ENCODE measurements at places on chromosomes 5 and 9. TPM values are rescaled to one million over a fixed set of nuclear protein-coding genes. Genes with fewer than 3 reads are reported as not detected.

DNA sequence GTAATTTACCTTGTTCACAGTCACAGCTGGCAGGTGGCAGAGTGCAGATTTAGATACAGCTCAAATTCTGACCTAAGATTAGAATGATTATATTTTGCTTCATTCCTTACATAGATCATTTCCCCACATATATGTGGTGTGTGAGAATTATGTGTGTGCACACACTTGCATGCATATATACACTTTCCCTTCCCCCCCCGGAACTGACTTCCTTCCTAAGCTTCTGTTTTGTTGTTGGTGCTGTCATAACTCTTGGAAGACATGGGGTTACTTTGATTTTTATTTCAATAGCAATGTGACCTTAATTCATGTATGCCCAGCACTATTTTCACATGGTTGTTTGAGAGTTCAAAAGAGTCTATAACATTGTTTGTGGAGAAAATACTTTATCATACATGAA lies 112.8 kb downstream of the CMYA5 start:
- no peak overlapping the region for H3K4me3 ChIP-seq
- no peaks in the 10 kb centered on the region for H3K36me3 ChIP-seq
- H3K4me1 ChIP-seq = no peaks in the 10 kb centered on the region

DNA sequence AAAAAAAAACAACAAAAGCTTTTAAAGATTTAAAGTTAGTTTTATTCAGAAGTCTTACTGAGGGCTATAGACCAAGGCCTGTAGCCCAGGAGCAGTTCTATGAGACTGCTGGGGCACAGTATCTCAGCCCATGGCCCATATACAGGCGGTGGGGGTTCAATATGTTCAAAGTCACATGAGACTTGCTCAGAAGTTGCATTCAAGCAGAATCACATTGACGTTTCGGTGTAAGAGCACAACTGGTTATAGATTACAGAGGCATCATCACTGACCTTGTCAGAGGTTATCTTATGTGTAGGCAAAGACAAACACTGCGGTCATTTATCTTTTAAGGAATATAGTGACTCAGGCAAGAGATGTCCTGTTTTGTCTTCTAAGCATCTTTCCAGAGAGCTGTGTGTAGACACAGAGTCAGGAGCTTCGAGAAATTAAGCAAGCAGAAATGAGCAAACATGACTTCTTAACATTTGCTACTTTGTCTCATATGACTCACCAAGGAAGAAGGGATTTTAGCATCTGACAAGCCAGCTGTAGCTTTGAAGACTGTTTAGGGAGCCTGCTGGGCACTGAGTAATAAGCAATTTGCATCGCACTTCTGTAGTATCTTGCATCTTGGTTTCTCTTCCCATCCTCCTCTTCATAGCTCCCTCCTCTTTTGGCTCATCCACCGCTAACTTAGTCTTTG lies 12.9 kb upstream of the F2RL1 start:
- H3K4me3 ChIP-seq = no peak overlapping the region
- peak; percentile 62 for DNase-seq
- H3K27ac ChIP-seq = peak overlapping the region; percentile 26
- peaks cover 46% of the 10 kb centered on the region for H3K4me1 ChIP-seq
- H3K36me3 ChIP-seq = no peaks in the 10 kb centered on the region

- no peaks in the 10 kb centered on the region for H3K4me1 ChIP-seq
- DNase-seq = no peak
- H3K27me3 ChIP-seq = 0 out of 2 replicates have a peak, but pooled peaks cover 4% of the 10 kb centered on the region
- H3K36me3 ChIP-seq = no peaks in the 10 kb centered on the region
These were observed 18.5 kb upstream of the GAS1 start for GRCh38 chr9:86965636-86966395.

DNA sequence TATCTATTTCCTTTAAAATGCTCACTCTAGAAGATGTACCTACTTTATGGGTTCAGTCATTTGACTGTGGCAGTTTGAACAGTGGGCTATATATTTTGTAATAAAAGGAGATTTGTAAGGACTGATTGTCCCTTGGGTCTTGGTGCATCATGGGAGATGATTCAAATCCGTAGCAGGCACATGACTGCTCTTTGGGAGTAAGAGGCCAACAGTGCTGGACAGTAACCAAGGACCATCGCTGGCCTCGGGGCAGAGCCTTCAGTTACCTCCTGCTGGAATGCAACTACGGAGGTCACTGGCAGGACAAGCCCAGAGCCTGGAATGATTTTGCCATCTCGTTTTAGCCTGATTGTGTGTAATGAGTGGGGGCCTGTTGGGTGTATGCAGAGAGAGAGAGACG lies 7.0 kb upstream of the MAMDC2 start:
- no peak overlapping the region for H3K4me3 ChIP-seq
- DNase-seq = no peak
- no peaks in the 10 kb centered on the region for H3K36me3 ChIP-seq
- peaks cover 22% of the 10 kb centered on the region for H3K4me1 ChIP-seq

- no peak for DNase-seq
- H3K4me3 ChIP-seq = no peak overlapping the region
- no peak overlapping the region for H3K27ac ChIP-seq
- no peaks in the 10 kb centered on the region for H3K4me1 ChIP-seq
- H3K36me3 ChIP-seq = no peaks in the 10 kb centered on the region
These were observed 546.0 kb upstream of the RORB start for GRCh38 chr9:73951147-73951546.

GRCh38 chr9:35734096-35734495 lies 1.6 kb downstream of the CREB3 start:
- H3K4me1 ChIP-seq = peaks cover 27% of the 10 kb centered on the region
- H3K27ac ChIP-seq = no peak overlapping the region
- peaks cover 51% of the 10 kb centered on the region for H3K36me3 ChIP-seq
- no peaks in the 10 kb centered on the region for H3K27me3 ChIP-seq

DNA sequence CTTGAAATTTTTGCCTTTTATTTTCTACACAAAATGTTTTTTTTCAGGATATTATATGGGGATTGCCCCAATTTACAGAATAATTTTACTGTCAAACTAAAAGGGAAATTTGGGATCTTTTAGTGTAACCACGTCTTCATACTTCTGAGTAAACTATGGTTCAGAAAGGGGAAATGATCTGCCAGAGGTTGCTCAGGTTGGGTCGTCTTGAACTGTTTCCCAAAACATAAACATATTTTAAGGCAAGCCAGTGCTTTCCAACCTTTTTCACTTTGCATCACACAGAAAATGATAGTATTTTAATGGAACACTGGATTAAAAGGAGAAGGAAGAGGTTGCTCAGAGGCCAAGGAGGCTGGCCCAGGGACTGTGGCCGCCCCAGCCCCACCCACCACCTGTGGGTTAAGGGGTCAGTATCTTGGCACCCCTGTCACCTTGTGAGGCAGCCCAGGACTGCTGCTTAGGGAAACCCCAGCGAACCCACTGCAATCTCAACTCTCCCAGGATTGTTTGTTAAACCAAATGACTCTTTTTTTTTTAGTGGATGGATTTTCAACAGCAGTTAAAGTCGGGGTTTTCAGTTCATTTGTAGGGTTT lies 142.7 kb upstream of the DHFR start:
- no peak overlapping the region for H3K4me3 ChIP-seq
- peaks cover 20% of the 10 kb centered on the region for H3K36me3 ChIP-seq
- H3K4me1 ChIP-seq = no peaks in the 10 kb centered on the region
- no peaks in the 10 kb centered on the region for H3K27me3 ChIP-seq

- no peak for DNase-seq
- H3K4me1 ChIP-seq = peaks cover 31% of the 10 kb centered on the region
- no peak overlapping the region for H3K4me3 ChIP-seq
- H3K27me3 ChIP-seq = no peaks in the 10 kb centered on the region
These were observed 492.0 kb upstream of the MEF2C start for GRCh38 chr5:89374818-89375521.

DNA sequence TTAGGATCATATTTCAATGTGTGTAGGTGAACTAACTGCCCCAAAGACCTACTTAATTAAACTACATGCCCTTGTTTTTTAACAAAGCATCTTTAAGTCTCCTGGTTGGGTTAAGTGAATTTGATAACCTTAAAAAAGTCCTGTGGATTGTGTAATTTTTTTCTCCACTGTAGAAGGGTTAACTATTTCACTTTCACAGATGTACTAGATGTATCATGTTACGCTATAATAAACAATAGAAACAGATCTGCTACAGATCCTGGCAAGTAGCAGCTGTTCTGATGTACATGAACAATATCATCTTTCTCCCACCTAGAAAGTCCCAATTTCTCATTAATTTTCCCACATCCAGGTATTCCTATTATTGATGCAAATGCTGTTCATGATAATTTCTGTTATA lies 18.9 kb downstream of the KIF24 start:
- H3K4me1 ChIP-seq = no peaks in the 10 kb centered on the region
- no peak for DNase-seq
- no peaks in the 10 kb centered on the region for H3K27me3 ChIP-seq
- H3K36me3 ChIP-seq = no peaks in the 10 kb centered on the region

DNA sequence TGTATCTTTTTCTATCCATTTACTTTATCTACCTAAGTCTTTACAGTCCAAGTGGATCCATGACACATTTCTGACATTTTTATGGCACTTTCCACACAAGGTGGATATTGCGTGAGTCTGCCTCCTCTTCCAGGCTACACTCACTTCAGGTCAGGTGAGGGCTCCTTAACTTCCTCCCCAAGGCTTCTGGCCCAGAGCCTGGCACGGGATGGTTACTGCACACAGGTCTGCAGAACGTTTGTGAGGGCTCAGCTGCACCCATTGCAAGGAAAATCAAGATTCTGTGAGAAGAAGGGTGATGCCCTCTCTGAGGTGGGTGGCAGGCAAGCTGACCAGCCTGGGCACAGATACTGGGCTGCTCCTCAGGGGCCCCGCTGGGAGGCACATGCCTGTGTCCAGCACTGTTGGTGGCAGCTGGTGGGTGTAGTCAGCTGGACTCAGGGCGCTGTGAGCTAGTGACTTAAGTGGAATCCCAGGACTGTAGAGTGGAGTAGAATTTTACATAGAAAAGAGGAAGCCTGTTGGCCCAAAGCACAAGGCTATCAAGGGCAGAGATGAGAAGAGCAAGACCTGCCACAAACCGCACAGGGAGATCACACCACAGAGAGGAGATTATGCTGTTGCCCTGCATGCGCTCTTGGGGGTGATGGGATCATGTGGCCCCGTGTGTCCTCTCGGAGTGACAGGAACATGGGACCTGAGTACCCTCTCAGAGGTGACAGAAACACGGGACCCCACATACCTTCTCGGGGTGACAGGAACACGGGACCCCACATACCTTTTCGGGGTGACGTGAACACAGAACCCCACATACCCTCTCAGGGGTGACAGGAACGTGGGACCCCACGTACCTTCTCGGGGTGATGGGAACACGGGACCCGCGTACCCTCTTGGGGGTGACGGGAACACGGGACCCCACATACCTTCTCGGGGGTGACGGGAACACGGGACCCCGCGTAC lies 21.3 kb downstream of the AHRR start:
- H3K27me3 ChIP-seq = no peaks in the 10 kb centered on the region
- peaks cover 12% of the 10 kb centered on the region for H3K4me1 ChIP-seq
- no peak overlapping the region for H3K4me3 ChIP-seq

GRCh38 chr5:150067405-150067960 lies 18.9 kb downstream of the CSF1R start:
- no peak overlapping the region for H3K4me3 ChIP-seq
- DNase-seq = no peak
- no peaks in the 10 kb centered on the region for H3K27me3 ChIP-seq
- H3K36me3 ChIP-seq = no peaks in the 10 kb centered on the region
- no peak overlapping the region for H3K27ac ChIP-seq

GRCh38 chr9:95129476-95130291 lies 187.8 kb downstream of the FANCC start:
- no peak overlapping the region for H3K27ac ChIP-seq
- peaks cover 24% of the 10 kb centered on the region for H3K4me1 ChIP-seq
- H3K27me3 ChIP-seq = no peaks in the 10 kb centered on the region
- DNase-seq = no peak

GRCh38 chr5:10432059-10433008 lies 9.3 kb upstream of the ROPN1L start:
- peaks cover 9% of the 10 kb centered on the region for H3K4me1 ChIP-seq
- H3K27me3 ChIP-seq = no peaks in the 10 kb centered on the region
- no peak overlapping the region for H3K27ac ChIP-seq
- no peak for DNase-seq
- H3K4me3 ChIP-seq = no peak overlapping the region

GRCh38 chr5:171592736-171593135 lies 173.3 kb downstream of the FGF18 start:
- H3K4me1 ChIP-seq = peaks cover 21% of the 10 kb centered on the region
- H3K27me3 ChIP-seq = peaks cover 2% of the 10 kb centered on the region

GRCh38 chr5:169174923-169175322 lies 126.0 kb downstream of the SLIT3 start:
- no peak overlapping the region for H3K27ac ChIP-seq
- H3K27me3 ChIP-seq = no peaks in the 10 kb centered on the region

DNA sequence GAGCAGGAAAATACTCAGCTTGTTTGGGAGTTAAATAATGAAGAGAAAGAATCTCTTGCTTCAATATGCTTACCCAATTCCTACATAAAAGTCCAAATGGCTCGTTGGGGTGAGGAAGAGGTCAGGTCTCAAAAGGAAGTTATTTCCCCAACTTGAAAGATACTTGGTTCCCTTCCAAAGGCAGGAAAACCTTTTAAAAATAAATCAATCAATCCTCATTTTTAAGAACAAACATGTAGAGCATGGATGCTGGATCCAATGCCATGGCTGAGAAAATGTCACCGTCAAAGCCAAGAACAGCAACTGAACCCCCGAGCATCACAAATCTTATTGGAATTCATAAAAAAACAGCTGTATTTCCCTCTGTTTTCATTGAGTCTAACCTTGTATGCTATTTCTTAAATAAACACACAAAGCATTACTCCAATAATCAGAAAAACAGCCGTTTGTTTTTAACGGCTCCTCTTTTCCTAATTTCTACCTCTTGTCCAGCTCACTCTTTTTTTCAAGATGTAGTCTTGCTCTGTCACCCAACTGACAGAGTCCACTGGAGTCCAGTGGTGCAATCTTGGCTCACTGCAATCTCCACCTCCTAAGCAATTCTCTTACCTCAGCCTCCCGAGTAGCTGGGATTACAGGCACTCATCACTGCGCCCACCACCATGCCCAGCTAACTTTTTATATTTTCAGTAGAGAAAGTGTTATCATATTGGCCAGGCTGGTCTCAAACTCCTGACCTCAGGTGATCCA lies 140.7 kb downstream of the GNA14 start:
- H3K27me3 ChIP-seq = no peaks in the 10 kb centered on the region
- H3K4me3 ChIP-seq = no peak overlapping the region
- H3K36me3 ChIP-seq = no peaks in the 10 kb centered on the region
- no peak overlapping the region for H3K27ac ChIP-seq
- DNase-seq = no peak

DNA sequence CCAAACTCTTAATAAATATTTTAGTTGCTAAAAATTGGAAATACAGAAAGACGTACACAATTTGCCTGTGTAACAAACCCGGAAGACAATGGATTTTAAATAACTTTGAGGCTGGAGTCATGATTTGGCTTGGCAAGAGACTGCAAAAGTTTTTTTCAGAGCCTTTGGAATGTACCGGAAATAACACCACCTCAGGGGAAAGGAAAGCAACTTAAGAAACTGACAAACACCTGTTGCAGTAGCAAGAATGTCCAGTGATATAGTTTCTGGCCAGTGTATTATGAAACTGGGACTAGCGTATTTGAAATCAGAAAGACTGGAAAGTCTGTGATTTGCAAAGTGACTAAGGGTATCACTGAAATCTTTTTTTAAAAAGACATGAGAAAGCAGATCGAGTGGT lies 842 bp downstream of the MUSK start:
- no peak overlapping the region for H3K27ac ChIP-seq
- H3K27me3 ChIP-seq = no peaks in the 10 kb centered on the region
- H3K4me3 ChIP-seq = no peak overlapping the region
- no peaks in the 10 kb centered on the region for H3K36me3 ChIP-seq

ZNF366 gene
- not detected for total RNA-seq

HEMGN gene
- total RNA-seq = not detected

THOC3 gene
- 79.5 TPM for total RNA-seq

CMYA5 gene
- total RNA-seq = 0.06 TPM

IFNA2 gene
- not detected for total RNA-seq

PCDHA10 gene
- total RNA-seq = not detected

VCAN gene
- 46.0 TPM for total RNA-seq

All from SJSA1 (cell line).